Left forelimb (tissue), 1 donor: ENCODE measurements at places on chromosomes 13 and 19.

- no peak for DNase-seq
Measured at GRCh38 chr19:7262470-7262869, 31.7 kb downstream of the INSR start.

GRCh38 chr13:21033212-21033840 lies 28.1 kb downstream of the LATS2 start:
- no peak for DNase-seq

DNA sequence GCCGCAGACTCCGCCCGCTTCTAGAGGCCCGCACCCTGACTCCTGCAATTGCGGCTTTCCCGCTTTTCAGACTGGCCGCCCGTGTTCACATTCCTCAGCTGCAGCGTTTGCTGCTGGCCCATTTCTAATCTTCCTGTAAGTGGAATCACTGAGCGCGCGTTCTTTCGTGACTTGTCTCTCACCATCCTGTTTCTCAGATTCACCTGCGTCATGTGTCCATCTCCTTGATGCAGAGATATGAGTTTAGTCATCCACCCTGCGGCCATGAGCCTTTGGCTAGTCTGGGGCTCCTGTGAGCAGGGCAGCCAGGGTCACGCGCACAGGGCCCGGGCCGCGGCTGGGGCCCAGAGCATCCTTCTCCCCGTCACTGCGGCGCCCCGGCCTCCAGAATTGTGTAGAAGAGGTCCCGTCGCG lies 110.0 kb downstream of the CRYL1 start:
- DNase-seq = no peak

DNA sequence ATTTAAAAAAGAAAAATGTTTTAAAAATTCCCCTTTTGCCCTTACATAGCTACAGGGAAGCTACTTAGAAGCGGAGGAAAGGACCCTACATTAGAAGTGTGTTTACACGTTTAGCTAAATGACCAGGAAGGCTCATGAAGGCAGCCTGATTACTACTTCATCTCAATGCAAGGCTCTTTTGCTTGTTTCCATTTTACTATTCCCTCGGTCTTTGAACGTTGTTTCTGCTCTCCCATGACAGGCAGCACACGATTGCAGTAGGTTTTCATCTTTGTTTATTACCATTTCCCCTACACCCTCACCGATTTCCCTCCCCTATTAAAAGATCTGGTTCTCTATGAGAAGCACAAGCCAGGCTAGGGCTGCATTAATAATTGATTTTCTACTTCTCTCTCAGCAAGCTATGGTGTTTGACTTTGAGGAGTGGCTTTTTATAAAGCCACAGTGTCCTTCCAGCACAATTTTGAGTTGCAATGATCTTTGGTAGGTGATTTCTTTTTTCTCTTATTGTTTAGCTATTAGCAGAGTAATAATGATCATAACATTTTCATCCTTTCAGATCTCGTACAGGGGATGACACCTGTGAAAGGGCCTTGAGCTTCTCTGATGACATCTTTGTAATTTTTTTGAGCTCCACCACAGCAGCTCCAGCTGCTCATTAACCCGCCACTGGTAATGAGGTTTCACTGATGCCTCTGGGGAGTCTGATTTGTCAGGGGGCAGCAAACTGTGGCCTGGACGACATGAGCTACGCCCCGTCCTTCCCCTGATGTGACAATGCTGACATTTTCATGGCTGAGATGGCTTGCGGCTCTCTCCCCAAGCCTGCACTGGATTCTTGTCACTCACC lies 670.3 kb downstream of the UQCRFS1 start:
- DNase-seq = no peak

GRCh38 chr13:88622362-88622973 lies 951.3 kb downstream of the SLITRK5 start:
- DNase-seq = no peak

DNA sequence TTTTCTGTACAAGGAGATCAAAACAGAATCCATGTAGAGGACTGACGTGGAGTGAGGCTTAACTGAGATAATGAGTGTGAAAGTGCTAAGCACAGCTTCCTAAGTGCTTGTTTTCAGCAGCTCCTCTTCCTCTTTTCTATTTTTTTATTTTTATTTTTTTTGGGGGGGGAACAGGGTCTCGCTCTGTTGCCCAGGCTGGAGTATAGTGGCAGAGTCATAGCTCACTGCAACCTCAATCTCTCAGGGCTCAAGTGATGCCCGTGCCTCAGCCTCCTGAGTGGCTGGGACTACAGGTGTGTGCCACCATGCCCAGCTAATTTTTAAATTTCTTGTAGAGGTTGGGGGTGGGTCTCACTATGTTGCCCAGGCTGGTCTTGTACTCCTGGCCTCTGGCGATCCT lies 5.6 kb upstream of the FOSB start:
- no peak for DNase-seq

GRCh38 chr13:44930963-44931623 lies 58.2 kb downstream of the NUFIP1 start:
- DNase-seq = no peak

DNA sequence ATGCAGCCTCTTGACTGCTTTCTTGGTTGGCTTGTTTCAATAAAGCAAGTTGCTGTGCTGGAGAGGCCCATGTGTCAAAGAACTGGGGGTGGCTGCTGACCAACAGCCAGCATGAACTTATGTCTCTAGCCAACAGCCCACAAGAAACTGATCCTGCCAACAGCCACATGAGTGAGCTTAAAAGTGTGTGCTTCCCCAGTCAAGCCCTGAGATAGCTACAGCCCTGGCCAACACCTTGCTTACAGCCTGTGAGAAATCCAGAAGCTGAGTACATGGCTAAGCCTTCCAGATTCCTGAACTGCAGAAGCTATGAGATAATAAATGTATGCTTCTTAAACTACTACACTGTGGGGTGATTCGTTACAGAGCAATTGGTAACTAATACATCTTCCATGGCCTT lies 38.9 kb upstream of the IPO5 start:
- DNase-seq = no peak

DNA sequence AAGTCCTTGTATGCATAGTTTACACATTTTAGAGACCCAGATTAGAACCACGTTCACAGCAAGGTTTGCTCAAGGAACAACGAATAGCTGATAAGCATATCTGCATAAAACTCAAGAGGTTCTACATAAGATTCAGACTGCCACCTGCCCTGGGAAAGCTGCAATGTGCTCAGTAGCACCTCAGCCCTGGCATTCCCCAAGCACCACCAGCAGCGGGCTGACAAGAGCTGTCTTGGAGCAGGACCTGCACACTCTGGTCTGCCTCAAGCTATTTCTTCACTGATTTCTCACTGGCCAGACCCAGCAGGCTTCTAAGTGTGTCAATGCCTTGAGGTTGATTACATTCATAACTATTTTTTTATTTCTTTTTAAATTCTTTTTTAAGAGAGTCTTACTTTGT lies 65.8 kb upstream of the UQCRFS1 start:
- DNase-seq = no peak

GRCh38 chr19:41351339-41352245 lies 2.1 kb downstream of the TGFB1 start:
- no peak for DNase-seq

DNA sequence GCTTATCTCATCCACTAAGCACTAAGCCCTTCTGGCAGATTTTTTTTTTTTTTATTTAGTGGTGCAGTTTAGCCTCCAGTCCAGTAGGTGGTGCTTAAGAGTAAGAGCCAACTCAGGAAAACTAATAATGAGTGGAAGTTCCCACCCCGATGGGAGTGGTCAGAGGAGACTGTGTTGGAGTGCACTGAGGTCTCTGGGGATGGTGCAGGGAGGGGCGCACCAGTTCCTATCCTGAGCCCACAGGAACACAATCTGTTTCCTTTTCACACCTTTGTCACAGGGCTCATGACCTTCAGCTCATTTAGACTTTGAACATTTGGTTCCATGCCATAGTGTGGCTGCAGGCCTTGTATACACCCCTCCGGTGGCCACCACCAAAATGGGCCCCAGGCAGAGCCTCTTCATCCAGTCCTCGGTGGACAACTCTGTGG lies 367.4 kb downstream of the SPRY2 start:
- no peak for DNase-seq

DNA sequence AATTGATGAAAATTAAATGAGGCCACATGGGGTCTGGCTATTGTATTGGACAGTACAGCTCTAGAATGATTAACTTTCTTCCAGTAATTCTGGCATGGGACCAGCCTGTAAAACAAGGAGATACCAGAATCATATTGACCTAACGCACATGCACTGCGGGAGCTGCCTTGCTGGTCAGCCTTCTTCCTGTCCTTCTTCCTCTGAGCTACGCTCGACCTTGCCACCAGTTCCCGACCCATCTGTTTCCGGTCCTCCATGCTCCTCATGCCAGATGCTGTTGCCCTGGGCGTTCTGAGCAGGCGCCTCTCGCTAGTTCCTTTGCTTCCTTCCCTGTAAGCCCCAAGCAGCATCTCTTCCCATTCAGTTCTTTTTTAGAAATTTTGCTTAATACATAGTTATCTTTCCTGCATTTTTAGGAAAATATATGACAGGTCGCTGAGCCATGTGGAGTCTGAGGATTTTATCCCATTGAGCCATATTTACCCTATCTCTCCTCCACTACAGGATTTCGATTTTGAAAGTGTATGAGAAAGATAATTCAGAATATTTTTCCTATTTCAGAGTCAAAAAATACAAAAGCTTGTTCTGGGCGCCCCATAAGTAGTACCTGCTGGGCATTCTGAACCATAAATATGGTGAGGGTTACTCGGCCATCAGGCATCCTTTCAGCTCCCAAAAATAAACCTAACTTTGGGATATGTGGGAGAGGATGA lies 38.6 kb downstream of the TNFRSF19 start:
- no peak for DNase-seq

DNA sequence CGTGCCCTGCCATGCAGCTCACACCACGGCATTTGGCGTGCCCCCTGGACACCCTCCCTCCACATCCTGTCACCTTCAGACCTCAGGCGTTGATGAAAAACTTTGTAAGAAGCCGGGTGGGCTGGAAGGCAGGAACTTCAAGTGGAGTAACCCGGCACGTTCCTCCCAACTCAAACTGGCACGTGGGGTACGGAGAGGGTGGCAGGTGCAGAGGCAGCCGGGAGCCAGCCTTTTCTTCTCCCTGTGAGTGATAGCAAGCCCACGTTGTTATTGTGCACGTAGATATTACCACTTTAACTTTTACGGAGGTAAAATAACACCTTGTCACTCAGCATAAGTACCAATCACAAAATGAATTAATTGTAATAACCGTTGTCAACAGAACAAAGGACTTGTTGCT lies 198.0 kb downstream of the ZNF536 start:
- DNase-seq = no peak

- DNase-seq = no peak
Measured at GRCh38 chr13:20473139-20473538, 52.5 kb downstream of the CRYL1 start.

DNA sequence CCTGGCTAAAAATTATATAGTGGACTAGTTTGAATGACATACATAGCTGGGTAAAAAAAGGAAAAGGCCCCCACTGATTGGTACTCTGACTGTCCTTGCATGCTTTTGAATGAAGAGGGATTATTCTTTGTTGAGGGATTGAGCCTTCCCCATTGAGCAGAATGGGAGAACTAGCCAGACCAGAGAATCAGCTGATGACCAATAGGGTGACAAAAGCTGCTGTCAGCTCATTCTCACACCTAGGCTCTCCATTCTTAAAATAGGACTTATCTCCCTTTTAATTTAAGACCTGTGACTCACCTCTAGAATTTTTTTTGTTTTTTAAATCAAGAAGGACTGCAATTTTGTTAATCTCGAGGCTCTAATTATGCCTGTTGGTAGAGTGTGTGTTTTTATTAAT lies 79.3 kb downstream of the CRYL1 start:
- DNase-seq = no peak

DNA sequence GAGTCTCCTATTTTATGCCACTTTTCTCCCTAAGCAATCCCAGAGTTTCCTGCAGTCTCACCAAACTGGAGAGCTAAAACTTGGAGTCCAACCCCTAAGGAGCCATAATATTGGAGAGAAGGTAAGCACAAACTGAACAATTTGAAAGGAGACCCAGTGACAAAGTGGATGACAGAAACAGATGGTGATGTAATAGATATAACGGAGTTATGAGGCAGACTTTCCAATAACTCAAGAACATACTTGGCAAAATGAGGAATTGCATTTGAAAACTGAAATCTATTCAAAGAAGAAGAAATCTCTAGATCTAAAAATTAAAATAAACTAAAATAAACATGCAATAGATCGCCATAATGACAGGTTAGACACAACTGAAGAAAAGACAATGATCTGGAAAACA lies 200.9 kb upstream of the MIR17HG start:
- DNase-seq = no peak

DNA sequence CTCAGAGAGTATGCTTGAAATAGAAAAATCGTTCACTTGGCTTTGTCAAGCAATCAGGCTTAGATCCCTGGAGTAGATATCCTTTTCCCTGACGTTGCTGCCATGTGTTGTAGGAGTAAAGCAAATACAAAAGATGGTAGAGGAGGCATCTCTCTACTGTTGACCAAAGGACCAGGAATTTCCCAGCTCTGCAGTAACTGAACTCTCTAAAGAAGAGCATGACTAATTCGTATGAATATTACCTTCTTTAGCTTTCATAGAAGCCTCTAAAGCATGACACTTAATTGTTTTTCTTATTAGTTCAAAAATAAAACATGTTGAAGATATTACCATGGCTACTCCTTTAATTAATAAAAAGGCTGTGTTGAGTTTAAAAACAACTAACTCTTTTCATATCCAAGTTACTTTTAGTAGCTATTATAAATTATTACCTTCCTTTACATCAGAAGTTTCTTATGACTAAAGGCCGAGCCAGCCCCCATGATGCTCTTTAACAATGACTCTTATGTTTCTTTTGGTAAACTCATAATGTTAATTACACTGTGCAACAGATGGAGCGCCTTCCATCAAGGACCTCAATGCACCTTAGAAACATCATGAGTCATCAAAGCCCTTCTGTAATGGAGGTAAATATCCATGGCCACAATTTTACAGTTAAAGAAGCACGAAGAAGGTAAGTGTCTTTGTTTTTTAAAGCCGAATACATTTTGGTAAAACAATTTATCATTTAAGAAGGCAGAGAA lies 352.4 kb downstream of the KLF5 start:
- DNase-seq = no peak

GRCh38 chr19:17260842-17261325 lies 3.7 kb downstream of the USHBP1 start:
- DNase-seq = no peak

DNA sequence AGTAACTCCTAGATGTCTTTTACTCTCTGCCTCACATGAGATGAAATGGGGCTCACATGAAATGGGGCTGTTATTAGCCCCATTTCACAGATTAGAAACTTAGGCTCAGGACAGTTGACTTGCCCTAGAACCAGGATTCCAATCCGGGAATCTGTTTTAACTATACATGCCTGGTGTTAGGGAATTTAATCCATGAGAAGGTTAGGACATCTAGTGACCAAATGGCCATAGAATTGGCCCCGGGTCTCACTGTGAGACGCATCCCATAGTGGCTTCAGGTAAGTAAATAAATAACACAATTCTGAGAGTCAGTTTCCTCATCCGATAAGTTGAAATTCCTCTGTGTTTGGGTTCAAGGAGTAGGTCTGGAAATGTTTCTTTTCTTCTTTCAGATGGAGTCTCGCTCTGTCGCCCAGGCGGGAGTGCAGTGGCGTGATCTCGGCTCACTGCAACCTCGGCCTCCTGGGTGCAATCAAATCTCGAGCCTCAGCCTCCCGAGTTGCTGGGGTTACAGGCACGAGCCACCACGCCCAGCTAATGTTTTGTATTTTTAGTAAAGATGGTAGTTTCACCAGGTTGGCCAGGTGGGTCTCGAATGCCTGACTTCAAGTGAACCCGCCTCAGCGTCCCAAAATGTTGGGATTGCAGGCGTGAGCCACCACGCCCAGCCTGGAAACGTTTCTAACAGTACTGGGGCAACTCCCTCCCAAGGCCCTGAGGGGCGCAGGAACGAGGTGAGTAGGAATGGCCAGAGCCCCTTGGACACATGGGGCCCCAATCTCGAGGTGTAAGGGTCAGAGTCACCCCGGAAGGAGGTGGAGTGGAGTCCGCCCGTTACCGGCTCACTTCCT lies 1.2 kb upstream of the ZNF574 start:
- no peak for DNase-seq
